ENCODE measurements at places on chromosomes 1 and 21.
A peak's percentile ranks its signal among the peaks of the same experiment; 100 is the strongest.

DNA sequence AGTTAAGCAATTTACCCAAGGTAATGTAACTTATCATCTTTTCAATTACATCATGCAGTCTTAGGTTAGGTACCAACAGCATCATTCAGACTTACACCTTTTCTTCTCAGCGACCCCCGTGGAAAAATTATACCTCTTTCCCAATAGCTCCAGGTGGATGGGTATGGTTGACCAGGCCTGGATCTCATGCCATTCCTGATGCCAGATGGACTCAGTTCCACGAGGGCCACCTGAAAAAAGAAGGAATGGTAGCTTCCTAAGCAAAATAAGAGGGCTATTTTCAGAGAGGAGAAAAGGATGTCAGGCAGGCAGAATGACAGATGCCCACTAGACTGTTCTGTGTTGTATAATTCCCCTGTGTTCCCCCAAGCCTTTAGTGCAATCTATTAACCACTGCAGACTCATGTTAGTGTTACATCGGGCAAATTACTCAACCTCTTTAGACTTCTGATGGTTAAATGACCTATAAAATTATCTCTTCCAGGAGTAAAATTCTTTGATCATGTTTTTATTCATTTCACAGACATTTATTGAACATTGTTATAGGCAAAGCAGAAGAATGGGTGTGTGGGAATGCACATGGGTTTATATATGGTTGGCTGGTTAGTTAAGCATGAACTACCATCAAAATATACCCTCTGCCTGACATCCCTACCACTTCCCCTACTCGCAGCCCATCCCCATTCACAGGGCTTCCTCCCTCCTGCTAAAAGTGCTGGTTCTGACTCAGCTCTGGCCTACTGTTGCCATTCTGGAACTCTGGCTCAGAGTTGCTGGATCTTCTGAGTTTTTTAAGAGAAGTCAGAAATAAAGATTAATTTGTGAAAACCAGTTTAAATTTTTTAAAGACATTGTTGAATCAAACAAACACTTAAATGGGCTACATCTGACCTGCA, 10.6 kb upstream of the MYSM1 start:
- DNase-seq = peak; percentile 27

DNA sequence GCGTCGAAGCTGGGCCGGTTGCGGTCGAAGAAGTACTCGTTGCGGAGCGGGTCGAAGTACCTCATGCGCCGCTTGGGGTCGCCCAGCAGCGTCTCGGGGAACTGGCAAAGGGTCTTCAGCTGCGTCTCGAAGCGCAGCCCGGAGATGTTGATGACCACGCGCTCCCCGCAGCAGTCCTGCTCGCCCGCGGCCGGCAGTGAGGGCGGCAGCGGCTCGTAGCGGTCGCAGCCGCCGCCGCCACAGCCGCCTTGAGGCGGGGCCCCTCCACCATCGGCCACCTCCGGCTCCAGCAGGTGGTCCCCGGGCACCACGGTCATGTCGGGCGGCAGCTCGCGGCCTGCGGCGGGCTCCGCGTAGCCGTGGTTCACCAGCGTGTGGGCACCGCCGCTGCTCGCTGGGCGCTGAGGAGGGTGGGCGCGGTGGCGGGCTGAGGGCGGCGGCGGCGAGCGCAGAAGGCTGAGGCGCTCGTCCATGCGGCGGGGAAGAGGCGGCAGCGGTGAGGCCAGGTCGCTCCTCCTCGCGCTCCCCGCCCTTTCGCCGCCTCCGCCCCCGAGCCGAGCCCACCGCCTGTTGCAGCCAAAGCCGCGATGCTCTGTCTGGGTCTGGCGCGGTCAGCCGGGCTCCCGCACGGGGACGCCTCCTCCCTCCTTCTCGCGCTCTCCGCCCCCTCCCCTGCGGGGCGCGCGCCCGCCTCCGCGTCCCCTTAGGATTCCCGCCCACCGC, at the start of gene KCNA3:
TSS of gene KCNA3 (minus strand) at position 604 of the 723 bp plus-strand sequence. CDS start at position 473, 131 bp downstream.
- DNase-seq = peak; percentile 16

- DNase-seq = no peak
Measured at GRCh38 chr1:23570001-23570691, 10.8 kb upstream of the ID3 start.

DNA sequence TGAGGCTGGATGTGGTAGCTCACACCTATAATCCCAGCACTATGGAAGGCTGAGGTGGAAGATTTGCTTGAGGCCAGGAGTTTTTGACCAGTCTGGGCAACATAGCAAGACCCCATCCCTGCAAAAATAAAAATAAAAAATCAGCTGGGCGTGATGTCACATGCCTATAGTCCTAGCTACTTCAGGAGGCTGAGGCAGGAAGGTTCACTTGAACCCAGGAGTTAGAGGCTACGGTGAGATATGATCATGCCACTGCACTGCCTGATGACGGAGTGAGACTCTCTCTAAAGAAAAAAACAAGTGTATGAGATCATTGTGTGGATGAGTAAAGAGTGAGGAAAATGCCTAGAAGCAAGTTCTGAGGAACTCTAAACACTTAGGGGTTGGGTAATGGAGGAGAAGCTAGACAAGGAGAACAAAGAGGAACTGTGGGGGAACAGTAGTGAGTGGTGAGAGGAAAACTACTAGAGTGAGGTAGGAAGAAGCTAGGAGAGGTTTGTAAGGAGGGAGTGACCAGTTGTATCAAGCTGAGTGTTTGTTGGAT, 17.0 kb downstream of the CLIC4 start:
- DNase-seq = no peak

DNA sequence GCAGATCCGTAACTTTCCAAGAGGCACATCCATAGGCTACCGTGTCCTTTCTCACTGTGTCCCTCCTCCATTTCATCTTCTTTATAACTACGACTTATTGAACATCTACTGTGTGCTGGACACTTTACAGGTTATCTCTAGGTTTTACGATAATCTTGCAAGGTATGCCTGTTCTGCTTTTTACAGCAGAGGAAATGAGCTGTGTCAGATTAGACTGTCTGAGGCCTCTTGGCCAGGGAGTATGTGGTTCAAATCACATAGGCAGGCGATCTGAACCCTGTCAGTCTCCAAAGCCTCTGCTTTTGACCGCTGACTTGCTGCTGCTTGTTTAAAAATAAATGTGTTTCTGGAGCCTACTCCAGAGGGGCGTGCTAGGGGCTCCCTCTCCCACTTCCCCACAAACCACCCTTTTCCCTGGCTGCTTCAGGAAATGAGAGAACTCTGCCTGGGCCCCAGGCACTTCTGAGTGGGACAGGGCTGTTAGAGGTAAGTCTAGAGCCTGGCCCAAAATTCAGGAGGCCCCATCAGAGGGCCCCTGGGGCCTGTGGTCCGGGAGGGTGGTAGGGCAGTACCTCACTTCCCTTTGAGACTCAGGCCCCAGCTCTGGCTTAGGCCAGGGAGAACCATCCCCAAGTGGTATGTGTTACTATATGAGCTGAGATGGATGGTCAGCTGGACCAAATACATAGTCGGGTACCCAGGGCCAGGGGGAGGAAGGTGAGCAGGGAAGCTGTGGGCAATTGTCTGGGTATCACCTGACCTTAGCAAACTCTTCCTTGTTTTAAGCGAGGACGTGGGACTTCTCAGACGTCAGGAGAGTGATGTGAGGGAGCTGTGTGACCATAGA, 4.4 kb downstream of the PSEN2 start:
- no peak for DNase-seq

DNA sequence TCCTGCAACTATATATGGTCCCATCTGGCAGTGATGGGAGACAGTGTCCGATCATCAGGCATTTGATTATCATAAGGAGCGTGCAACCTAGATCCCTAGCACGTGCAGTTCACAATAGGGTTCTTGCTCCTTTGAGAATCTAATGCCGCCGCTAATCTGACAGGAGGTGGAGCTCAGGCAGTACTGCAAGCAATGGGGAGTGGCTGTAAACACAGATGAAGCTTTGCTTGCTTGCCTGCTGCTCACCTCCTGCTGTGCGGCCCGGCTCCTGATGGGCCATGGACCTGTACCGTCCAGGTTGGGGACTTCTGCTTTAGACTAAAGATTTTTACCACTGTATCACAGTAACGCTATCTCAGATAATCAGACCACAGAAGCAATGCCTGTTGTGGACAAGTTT, 63.8 kb downstream of the TGFB2 start:
- no peak for DNase-seq

GRCh38 chr1:15736038-15736891, at the start of gene SLC25A34:
SLC25A34 (plus strand) TSS chr1:15736258; CDS start chr1:15736486, 228 bp downstream.
- DNase-seq = no peak

DNA sequence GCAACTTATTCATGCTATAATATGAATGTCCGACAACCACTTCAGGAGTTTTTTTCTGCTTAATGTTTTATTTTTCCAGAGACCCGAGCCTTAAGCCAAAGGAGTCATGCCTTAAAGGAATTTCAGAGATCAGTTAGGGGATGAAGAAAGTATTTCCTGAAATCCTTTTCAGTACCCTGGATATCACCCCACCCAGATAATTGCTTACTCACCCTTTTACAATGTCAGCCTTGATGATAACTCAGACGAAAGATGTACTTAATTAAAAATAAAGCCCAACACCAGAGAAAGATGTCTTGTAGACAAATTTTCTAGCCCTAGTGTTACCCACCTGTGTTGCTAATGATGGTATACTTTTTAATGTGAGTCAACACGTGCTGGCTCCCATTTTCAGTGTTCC, 124.1 kb downstream of the XCL2 start:
- peak; percentile 69 for DNase-seq

- DNase-seq = no peak
Measured at GRCh38 chr1:93961906-93962305, 52.7 kb upstream of the GCLM start.

GRCh38 chr1:40399984-40400704, 26.6 kb downstream of the SMAP2 start:
- no peak for DNase-seq

DNA sequence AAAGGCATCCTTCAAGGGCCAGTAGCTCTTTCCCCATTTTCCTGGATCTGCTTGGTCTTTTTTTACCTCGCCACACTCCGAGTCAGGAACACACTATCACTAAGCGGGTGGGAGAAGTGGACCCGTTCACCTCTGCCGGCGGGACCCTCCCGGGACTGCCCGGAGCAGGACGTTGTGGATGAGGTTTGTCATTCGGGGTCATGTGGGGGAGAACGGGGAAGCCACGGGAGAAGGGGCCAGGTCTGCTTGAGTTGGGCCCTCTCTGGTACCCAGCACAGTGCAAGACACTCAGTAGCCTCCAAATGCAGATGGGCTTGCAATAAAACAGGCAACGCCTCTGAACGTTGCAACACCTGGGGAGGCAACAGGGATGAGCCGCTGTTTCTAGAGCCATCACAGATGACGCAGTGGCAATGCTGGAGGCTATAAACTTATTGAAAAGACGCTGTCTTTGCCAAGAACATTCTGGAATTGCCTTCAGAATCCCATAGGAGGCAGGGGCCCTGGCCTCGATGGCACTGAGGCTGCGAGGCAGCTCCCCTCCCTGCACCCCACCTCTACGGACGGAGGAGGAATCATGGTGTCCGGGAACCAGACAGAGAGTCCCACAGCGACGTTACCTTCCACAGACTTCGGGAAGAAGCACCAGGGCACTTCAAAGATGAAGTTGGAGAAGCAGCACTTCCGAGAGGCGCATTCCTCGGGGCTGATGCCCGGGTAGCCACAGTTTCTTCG, 3.8 kb downstream of the TFF2 start:
- DNase-seq = no peak

DNA sequence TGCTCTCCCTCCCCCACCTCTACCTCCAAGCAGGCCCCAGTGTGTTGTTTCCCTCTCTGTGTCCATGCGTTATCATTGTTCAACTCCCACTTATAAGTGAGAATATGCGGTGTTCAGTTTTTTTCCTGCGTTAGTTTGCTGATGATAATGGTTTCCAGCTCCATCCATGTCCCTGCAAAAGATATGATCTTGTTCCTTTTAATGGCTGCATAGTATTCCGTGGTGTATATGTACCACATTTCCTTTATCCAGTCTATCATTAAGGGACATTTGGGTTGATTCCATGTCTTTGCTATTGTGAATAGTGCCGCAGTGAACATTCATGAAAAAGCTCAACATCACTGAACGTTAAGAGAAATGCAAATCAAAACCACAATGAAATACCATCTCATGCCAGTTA, 58.6 kb downstream of the DNAH14 start:
- no peak for DNase-seq

DNA sequence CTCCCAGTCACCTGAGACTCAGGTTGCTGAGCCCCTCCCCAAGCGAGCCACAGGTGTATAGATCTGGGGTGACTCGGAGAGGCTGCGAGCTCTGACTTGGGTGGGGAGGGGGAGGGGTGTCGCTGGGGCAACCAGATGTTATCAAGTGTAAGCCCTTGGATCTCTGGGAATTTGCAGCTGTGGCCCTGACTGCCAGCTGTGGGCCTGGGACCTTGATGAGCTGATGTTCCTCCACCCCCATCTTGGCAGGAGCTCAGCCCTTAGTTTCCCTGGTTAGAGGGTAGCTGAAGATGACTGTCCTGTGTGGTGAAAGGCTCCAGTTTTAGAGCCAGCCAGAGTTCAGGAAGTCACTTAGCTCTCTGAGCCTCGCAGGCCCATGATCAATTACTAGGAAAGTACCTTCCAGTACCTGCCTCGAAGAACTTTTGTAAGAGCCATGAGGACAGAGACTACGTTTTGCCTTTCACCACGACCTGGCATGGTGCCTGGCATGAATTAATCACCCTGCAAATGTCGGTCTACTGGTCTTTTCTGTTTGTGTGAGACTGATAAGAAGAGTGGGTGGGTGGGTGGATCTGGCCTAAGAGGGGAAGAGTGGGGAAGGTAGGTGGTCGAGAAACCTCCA, 55.8 kb downstream of the YARS1 start:
- peak; percentile 55 for DNase-seq

Data from GM03348 (cell line).